NCI-H2171 (cell line): ENCODE measurements at places on chromosomes 2 and 18.

GRCh38 chr2:10554961-10555809 lies 107.1 kb upstream of the ODC1 start:
- no peak for DNase-seq

DNA sequence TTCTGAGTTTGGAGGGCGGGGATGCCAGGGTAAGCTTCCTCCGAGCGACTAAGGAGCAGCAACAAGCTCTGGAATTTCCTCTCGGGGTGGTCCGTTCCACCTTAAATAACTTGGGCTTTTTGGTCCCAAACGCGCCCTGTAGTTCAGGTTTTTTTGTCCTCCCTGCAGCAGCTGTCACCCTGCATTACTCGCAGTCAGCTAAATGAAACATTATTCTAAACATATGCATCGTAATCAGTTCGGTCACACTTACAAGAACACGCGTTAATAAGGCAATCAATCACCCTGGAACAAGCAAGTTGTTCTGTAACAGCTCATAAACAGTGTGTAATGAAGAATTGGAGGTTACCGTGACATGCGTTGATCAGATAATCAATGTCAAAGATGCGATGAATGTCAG lies 8.3 kb downstream of the EVX2 start:
- DNase-seq = peak; percentile 39

DNA sequence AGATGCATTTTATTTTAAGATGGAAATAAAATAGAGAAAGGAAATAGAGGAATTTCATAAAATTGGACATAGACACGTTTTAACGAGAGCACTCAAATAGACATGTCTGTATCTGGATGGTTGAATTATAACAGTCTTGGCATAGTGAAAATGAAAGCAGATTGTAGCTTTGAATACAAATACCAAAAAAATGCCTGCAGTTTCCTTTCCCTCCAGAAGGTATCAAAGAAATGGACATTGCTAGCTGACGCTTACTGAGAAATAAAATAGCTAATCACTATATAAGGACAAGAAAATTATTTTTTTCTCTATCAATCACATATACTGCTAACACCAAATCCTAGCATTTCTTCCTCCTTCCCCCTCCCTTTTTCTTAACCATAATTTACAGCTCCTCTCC lies 11.4 kb upstream of the MAPRE2 start:
- DNase-seq = no peak

DNA sequence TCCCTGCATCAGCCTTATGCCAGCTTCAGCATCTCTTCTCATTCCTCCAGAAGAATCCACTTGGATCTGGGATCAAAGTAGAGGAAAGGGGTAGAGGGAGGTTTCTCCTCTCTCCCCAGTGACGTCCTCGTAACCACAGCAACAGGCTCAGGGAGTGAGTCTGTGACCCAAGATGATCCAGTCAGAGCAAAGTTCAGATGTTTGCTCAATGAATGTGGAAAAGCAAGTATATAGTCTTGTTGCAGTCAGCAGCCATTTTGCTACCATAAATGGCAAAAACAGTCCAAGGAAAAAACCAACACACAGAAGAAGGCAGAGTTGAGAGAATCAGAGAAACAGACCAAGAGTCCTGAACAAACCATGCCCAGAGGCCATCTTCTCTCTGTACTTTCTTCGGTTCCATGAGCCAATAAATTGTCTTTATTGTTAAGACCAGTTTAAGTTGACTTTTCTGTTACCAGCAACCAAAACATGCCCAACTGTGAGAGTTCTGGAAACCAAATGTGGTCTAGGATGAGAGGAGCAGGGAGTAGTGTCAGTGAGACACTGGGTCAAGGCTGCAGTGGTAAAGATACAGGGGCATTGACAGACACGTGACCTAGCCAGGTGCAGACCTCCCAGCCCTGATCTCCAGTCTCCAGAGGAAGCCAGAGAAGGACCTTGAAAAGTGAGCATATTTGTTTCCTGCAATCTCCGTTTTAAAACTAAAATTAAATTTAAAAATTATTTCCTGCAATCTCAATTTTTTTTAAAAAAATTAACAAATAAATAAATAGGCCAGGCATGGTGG lies 3.2 kb upstream of the CXCR1 start:
- no peak for DNase-seq

GRCh38 chr2:236291476-236291875 lies 27.3 kb upstream of the ASB18 start:
- no peak for DNase-seq

- no peak for DNase-seq
These were observed 147.8 kb upstream of the SRD5A2 start for GRCh38 chr2:31728406-31729064.

DNA sequence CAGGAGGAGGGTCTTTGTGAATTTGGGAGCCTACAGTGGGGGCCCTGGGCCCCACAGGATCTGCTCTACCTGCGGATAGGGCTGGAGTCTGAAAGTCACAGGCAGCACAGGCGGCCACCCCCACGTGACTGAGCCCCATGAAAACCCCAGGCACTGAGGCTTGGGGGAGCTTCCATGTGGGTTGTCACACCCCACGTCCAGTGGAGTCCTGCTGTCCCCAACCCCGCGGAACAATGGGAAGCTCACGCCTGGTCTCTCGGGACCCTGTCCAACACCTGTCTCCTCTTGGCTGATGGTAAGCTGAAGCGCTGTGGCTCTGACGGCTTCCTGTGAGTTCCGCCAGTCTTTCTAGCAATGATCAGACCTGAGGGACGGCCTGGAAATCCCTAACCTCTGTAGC lies 85.8 kb downstream of the PTGR3 start:
- DNase-seq = no peak

GRCh38 chr2:203662951-203663350 lies 43.5 kb upstream of the CD28 start:
- DNase-seq = no peak

- DNase-seq = no peak
These were observed 144.3 kb upstream of the TFPI start for GRCh38 chr2:187698374-187699110.

GRCh38 chr2:4265936-4266335 lies 562.6 kb downstream of the DCDC2C start:
- no peak for DNase-seq

- no peak for DNase-seq
These were observed at the start of gene NTSR2 for GRCh38 chr2:11669454-11670291. Gene NTSR2 (minus strand): TSS chr2:11670195. CDS start chr2:11670129, 66 bp downstream.

DNA sequence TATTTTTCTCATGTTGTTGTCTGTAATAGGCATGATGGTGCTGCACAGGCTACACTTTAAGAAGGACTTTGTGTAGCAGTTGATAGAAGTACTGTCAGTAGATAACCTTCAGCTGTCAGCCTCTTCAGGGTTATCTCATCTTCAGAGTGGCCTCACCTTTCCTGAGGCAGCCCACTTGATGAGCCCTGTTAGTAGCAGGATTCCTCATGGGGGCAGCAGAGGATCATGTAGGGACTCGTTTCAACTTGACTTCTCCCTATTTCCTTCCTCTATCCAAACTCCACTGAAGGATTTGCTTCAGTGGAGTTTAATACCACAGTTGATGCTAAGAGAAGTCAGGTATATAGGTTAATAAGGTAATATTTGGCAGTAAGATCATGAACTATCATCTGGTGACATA lies 530.3 kb upstream of the FSIP2 start:
- DNase-seq = peak; percentile 33

DNA sequence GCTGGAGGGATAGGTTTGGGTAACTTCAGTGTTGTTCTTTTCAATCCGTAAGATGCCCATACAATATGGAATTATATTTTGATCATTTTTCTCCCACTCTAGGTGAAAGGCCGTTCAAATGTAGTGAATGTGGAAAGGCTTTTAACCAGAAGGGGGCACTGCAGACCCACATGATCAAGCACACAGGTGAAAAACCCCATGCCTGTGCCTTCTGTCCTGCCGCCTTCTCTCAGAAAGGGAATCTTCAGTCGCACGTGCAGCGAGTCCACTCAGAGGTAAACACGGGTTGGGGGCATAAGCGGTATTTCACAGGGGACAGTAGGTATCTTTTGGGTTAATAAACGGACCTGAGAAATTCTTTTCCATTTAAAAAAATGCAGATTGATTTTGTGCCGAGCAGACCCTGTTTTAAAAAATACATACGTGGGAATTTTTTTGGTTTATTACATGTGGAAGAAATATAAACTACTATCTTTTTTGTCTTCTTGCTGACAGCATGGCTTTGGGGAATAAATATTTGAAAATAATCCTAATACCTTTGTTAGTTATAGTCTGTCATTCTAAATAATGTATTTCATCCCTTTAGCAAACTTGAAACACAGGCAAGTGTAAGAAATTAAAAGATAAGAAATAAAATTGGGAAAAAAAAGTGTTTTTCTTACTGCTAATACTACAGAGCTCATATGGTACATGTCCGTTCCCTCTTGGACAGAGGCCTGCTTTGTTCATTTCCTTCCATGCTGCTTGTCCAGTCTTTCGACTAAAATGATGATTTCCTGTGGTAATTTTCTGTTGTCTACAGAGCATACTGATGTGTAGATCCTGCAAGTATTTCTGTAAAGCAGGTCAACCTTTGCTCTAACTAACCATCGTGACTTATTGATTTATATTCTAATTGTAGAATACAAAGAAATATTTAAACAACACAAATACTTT lies 53.3 kb downstream of the ZNF236 start:
- DNase-seq = no peak

DNA sequence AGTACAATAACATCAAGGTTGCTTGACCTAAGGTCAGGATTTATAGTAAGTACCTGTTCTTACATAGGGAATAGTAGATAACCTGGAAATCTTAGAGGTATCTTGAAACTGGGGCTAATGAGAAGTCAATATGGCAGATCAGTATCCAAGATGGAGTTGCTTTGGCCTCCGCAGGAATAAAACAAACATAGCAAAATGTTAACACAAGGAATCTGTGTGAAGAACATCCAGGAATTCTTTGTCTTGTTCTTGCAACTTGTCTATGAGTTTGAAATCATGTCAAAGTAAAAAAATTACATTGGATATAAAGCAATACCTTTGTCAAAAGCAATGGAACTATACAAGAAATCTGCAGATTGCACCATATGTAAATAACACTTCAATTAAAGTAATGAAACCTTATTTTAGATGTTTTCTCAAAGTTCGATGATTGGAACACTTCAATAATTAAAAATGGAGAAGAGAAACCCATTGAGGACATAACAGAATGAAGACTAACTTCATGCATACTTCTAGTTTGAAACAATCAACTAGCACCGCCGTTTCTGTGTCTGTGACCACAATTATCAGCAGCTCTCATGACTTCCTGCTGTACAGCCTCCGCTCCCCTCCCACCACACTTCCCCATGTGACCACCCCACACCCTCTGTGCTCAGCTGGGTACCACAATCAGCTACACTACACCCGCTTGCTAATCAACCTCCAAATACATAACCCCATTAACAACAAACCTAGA lies 27.6 kb downstream of the C2orf76 start:
- DNase-seq = no peak
